ENCODE measurements at places on chromosomes 4 and X. TPM values are rescaled to one million over a fixed set of nuclear protein-coding genes. Genes with fewer than 3 reads are reported as not detected.
A peak's percentile ranks its signal among the peaks of the same experiment; 100 is the strongest.

Gene FHDC1
- total RNA-seq = 1.2 TPM

Gene TASL
- 1.1 TPM for total RNA-seq

- no peaks in the 10 kb centered on the region for H3K27me3 ChIP-seq
- no peak overlapping the region for H3K27ac ChIP-seq
- H3K4me3 ChIP-seq = no peak overlapping the region
- H3K4me1 ChIP-seq = peaks cover 4% of the 10 kb centered on the region
- ATAC-seq = no peak
Observed at GRCh38 chr4:108043526-108043925, 53.8 kb downstream of the HADH start.

GRCh38 chr4:56241500-56241899, 145.8 kb downstream of the AASDH start:
- H3K36me3 ChIP-seq = no peaks in the 10 kb centered on the region
- no peak overlapping the region for H3K27ac ChIP-seq
- H3K4me1 ChIP-seq = no peaks in the 10 kb centered on the region

DNA sequence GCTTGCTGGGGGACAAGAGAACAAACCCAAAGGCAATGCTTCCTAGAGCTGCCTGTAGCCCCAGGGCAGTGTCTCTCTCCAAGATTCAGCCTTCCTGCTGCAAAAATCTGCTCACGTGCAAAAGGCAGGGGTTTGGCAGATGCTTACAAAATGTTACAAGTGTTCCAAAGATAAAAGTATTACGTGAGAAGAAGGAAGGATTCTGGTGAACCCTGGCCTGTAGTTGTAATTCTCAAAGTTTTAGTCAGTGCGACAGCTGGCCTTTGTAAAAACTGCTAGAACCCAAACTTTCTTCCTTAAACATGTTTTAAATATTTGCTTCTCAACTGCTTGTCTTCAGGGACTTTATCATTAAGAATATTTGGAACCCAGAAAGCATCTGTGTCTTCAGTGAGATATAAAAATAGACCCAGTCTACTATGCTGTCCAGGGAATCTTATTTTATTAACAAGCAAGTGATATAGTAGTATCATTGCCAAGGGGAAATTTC, 232.3 kb downstream of the FRMPD4 start:
- no peaks in the 10 kb centered on the region for H3K36me3 ChIP-seq
- H3K27ac ChIP-seq = no peak overlapping the region
- ATAC-seq = peak; percentile 42
- H3K27me3 ChIP-seq = no peaks in the 10 kb centered on the region
- H3K4me3 ChIP-seq = no peak overlapping the region

- no peak overlapping the region for H3K27ac ChIP-seq
- H3K27me3 ChIP-seq = no peaks in the 10 kb centered on the region
- no peak overlapping the region for H3K4me3 ChIP-seq
- H3K4me1 ChIP-seq = no peaks in the 10 kb centered on the region
Observed at GRCh38 chr4:2092669-2093053, 33.5 kb downstream of the NAT8L start.

DNA sequence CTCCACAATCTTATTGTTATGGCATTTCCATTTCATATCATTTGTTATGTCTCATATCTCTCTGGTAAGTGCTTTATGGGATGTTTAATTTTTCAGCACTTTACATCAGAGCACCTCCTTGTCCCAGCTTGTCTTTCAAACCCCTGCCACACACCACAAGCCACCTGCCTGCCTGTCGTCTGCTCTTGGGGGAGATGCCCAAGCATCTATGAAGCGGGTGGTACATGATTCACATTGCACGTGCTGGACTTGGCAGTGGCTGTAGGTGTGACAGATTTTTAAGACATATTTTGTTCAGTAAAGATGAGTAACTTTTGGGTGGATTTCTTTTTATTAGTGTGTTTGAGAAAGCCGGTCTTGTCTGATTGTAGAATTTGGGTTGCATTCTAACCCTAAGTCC, 14.2 kb upstream of the SPATA4 start:
- ATAC-seq = no peak
- no peaks in the 10 kb centered on the region for H3K36me3 ChIP-seq
- no peak overlapping the region for H3K4me3 ChIP-seq
- H3K27me3 ChIP-seq = no peaks in the 10 kb centered on the region
- no peak overlapping the region for H3K27ac ChIP-seq
- no peaks in the 10 kb centered on the region for H3K4me1 ChIP-seq

DNA sequence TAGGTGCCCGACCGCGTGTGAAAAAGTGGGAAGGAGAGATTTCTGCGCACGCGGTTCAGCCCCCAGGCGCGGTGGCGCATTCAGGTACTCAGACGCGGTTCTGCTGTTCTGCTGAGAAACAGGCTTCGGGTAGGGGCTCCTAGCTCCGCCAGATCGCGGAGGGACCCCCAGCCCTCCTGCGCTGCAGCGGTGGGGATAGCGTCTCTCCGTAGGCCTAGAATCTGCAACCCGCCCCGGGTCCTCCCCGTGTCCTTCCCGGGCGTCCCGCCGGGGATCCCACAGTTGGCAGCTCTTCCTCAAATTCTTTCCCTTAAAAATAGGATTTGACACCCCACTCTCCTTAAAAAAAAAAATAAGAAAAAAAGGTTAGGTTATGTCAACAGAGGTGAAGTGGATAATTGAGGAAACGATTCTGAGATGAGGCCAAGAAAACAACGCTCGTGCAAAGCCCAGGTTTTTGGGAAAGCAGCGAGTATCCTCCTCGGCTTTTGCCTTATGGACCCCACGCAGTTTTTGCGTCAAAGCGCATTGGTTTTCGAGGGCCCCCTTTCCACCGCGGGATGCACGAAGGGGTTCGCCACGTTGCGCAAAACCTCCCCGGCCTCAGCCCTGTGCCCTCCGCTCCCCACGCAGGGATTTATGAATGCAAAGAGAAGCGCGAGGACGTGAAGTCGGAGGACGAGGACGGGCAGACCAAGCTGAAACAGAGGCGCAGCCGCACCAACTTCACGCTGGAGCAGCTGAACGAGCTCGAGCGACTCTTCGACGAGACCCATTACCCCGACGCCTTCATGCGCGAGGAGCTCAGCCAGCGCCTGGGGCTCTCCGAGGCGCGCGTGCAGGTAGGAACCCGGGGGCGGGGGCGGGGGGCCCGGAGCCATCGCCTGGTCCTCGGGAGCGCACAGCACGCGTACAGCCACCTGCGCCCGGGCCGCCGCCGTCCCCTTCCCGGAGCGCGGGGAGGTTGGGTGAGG, 3.7 kb downstream of the SHOX start:
- no peak for ATAC-seq
- H3K27ac ChIP-seq = no peak overlapping the region
- H3K36me3 ChIP-seq = no peaks in the 10 kb centered on the region
- H3K4me3 ChIP-seq = no peak overlapping the region
- peaks cover 91% of the 10 kb centered on the region for H3K27me3 ChIP-seq
- H3K4me1 ChIP-seq = no peaks in the 10 kb centered on the region

GRCh38 chr4:177256950-177257349, 52.7 kb upstream of the NEIL3 start:
- H3K36me3 ChIP-seq = no peaks in the 10 kb centered on the region
- no peaks in the 10 kb centered on the region for H3K4me1 ChIP-seq
- no peaks in the 10 kb centered on the region for H3K27me3 ChIP-seq
- no peak for ATAC-seq
- H3K4me3 ChIP-seq = no peak overlapping the region
- H3K27ac ChIP-seq = no peak overlapping the region

DNA sequence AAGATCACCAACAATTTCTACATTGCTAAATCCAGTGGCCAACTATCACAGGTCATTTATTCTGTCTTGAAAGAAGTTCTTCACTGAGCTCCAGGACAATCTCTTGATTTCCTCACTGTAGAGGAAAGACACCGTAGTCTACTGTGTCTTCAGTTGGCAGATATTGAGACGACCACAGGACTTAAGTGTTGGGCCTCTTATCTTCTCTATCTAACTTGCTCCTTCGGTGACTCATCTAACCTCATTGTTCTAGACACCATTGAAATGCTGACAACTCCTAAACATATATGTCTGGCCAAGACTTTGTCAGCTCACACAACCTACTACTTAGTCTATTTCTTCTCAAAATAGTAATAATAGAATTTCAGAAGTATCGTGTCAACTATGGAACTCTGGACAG, 425.8 kb downstream of the ARAP2 start:
- no peak overlapping the region for H3K4me3 ChIP-seq
- no peaks in the 10 kb centered on the region for H3K27me3 ChIP-seq
- H3K4me1 ChIP-seq = no peaks in the 10 kb centered on the region
- ATAC-seq = no peak
- no peak overlapping the region for H3K27ac ChIP-seq

DNA sequence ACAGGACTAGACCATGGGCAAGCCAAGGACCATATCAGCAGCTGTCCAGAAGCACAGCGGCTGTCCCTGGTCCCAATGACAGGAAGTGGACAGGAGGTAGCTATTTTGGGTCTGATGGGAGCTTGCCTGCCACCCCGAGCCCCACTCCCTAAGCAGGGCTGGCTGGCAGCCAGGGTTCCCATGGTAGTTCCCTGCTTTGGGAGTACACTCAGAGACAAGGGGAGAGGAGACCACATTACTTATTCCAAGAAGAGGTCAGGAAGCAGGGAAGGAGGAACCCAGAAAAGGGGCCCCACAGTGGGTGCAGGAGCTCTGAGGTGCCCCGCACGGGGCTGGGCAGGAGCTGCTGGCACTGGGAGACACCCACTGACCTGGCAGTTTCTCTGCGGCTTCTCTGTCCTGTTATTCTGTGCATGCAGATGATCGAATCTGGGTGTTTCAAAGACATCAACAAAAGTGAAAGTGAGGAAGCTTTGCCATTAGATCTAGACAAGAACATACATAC, 36.3 kb downstream of the HTT-AS start:
- no peaks in the 10 kb centered on the region for H3K36me3 ChIP-seq
- no peak overlapping the region for H3K27ac ChIP-seq
- ATAC-seq = no peak
- peak overlapping the region; percentile 35 for H3K4me3 ChIP-seq
- peaks cover 13% of the 10 kb centered on the region for H3K27me3 ChIP-seq
- H3K4me1 ChIP-seq = no peaks in the 10 kb centered on the region

Data from gastroesophageal sphincter (tissue), 4 donors.